ENCODE measurements at places on chromosomes 7 and 10.
A peak's percentile ranks its signal among the peaks of the same experiment; 100 is the strongest.

GRCh38 chr7:113113912-113114311 is 4.4 kb downstream of the SMIM30 start:
- no peak for DNase-seq

- DNase-seq = no peak
Observed at GRCh38 chr7:128879939-128880746, 17.5 kb downstream of the ATP6V1F start.

DNA sequence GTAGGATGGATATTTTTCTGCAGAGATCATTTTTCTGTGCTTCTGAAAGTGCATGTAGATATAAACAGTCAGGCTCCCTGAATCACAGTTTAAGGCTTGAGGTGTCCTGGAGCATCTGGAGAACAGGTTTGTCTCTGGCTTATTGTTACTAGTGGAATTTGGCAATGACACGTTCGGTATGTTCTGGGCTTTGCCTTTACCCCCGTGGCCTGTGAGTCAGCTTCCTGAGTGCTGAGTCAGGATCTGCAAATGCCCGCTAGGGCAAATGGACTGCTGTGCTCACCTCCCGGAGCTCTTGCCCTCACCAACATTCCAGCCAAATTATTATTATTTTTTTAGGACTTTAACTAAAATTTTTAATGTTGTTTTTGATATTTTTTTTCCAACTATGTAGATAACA is 192.5 kb upstream of the PRSS1 start:
- DNase-seq = peak; percentile 97

DNA sequence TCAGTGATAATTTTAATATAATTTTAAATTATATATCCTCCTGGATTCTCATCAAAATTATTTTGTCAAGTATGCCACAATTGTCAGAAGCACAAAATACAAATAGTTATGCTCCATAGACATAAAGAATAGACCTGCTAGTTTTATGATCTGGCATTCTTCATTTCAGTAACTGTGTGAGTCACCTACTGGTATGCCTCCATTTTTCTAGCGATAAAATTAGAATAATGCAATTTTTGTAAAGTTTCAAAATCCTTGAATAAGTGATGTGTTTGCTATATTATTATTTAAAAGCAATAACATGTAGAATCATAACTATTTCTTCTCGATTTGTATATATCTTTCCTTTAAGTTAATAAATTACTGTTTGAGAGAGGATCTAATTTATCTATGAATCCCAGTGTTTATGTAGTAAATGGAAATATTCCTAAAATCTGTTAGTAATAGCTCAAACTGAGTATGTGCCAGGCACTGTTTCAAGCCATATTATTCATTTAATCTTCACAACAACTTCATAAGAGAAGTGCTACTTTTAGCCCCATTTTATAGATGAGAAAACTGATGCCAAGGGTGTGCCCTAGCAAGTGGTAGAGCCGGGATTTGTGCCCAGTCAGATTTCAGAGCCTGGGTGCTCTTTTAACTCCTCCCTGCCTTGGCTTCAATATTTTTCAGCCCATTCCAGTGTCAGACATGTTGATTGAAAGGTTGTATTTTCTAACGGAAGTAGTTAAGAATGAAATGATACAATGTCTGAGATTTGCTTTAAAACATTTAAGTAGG is 38.4 kb downstream of the NET1 start:
- DNase-seq = no peak

- DNase-seq = no peak
Observed at GRCh38 chr10:71250405-71250804, 38.0 kb downstream of the UNC5B start.

Data from BJ (cell line).